GF-D8 (cell line): ENCODE measurements at places on chromosomes 3 and 15.
A peak's percentile ranks its signal among the peaks of the same experiment; 100 is the strongest.

- DNase-seq: no peak
Measured at GRCh38 chr3:134350266-134350665, 24.0 kb downstream of the AMOTL2 start.

DNA sequence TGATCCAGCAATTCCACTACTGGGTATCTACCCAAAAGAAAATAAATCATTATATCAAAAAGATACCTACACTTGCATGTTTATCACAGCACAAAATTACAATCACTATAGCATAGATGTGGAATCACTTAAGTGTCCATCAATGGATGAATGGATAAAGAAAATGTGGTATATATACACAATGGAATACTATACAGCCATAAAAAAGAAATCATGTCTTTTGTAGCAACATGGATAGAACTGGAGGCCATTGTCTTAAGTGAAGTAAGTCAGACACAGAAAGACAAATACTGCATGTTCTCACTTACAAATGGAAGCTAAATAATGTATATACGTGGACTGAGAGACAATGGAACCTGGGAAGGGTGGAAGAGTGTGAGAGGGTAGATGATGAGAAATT, 28.3 kb upstream of the PFN2 start:
- DNase-seq: no peak

DNA sequence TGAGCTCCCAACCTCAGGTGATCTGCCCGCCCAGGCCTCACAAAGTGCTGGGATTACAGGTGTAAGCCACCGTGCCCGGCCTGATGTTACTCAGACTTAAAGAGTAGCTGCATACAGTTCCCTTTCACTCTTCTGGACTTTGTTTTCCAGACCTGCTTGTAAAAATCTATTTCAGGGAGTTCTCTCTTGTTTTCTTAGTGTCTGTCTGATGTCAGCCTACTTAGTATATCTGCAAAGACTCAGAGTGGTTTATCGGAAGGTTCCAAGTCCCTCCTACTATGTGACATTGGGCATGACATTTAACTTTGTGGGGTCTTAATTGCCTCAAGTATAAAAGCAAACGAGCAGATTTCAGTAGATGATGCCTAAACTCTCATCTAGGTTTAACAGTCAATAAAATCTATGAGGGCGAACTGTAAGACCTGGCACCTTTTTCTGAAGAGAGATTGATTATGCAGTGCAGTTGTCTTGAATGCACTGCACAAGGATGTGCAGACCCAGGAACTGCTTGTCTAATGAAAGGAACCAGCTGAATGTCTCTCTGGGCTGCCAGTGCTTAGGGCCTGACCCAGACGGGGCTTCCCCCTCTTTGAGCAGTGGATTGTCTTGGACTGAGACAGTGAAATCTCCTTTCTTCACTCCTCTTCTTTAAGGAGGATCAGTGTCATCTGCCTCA, 301.4 kb downstream of the PTPRG start:
- DNase-seq: no peak

DNA sequence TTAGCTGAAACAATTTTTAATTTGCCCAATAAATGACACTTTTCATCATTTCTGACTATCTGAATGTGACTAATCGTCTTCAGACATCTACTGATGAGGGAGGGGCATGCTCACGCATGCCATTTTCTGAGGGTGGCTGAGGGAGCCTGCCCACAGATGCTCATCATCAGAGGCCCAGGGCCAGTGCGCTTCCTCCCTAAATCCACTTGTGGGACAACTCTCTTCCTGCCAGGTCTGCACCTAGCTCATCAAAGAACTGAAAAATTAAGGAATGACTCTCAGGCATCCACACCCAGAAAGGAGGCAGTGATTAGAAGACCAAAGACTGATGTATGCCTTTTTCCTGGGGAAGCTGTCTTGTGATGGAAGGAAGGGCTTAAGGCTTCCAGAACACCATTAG, 22.8 kb downstream of the RTP3 start:
- DNase-seq: no peak

DNA sequence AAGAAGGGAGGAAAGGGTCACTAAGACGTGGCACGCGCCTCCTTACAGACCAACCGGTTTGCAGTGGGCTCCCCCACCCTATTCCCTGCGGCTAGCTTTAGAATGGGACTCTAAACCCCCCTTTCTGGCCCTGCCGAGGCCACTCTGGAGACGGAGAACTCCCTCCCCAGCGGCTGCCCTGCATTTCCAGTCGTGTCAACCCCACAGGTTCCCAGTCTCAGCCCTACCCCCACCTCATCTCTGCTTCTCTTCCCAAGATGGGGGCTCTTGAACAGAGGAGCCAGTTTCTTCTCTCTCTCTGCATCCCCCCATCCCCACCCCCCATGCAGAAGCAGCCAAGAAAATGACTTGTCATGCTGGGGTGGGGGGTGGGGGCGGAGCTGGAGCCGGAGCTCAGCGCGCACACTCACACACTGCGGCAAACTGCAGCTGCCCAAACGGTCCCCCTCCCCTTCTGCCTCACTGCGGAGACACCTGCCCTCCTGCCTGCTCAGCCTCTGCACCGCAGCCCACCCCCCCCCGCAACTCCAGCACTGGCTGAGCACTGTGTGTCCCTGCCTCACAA, 871 bp downstream of the MAP1A start:
- DNase-seq: no peak

- no peak for DNase-seq
Measured at GRCh38 chr3:189363590-189364255, 192.0 kb downstream of the TPRG1 start.

- DNase-seq: no peak
Measured at GRCh38 chr15:80155001-80155377, 2.2 kb downstream of the FAH start.

DNA sequence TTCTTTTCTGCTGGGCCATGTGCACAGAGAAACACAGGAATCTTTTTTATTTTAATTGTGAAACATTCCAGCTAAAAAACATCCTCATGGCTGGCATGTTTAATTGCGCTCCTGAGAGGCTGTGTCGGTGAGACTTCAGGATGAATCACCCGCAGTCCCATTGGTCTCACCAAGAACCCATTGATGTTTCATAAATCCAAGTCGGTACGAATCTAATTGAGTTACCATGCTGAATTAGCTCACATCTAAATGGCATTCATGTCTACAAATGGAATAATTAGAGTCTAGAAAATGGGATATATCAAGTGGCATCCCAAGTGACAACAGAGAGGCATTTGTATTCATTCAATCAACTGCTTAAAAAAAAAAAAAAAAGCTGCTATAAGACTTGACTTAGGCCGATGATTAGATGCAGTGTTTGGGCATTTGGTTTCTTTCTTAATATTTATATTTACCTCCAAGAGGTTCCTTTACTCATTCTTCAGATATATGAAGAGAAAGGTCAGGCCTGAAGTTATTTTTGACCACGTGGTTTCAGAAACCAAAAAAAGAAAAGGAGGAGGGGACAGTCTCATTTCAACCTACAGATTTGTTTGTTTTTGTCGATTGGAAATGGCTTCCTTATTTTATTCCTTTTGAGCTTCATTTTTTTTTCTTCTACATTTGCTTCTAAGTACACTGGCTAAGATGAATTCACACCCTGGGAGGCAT, 79.1 kb upstream of the FOXB1 start:
- no peak for DNase-seq

DNA sequence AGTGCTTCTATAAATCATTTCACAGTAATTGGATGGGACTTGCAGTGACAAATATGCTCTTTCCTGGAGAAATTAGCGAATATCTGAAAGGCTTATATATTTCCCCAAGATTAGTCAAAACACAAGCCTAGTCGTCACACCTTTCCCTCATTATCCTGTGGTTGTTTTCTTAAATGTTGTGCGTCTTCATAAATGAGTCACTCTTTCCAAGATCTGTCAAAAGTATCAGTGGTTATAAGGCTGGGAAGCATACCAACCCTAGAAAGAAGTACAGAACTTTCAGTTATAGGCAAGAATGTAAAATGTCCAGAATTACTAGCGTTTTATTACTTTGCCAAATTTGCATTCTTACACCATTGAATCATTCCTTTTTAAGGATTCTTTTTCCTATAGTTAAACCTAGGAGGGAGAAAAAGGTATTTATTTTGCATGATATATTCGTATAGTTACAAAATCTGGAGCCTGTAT, 33.6 kb downstream of the TMEM212 start:
- DNase-seq: no peak

- no peak for DNase-seq
Measured at GRCh38 chr3:63818282-63819150, 583 bp upstream of the C3orf49 start.

DNA sequence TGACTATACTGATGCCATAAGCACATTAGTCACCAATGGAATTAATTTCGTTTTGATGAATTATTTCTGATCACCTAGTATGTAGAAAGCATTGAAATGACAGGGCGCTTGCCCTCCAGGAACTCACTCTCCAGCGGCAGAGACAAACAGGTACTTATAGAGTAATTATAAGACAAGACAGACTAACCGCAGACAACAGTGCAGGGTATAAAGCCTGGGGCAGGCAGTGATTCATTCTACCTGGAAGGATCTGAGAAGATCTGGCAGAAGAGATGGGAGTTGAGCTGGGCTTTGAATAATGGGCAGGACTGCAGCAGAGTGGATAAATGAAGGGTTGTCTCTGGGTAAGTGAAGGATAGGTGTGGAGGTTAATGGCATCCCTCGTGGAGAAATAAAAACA, 331.8 kb downstream of the FGF12 start:
- no peak for DNase-seq

GRCh38 chr3:139732729-139733128, 55.0 kb upstream of the NMNAT3 start:
- DNase-seq: no peak

DNA sequence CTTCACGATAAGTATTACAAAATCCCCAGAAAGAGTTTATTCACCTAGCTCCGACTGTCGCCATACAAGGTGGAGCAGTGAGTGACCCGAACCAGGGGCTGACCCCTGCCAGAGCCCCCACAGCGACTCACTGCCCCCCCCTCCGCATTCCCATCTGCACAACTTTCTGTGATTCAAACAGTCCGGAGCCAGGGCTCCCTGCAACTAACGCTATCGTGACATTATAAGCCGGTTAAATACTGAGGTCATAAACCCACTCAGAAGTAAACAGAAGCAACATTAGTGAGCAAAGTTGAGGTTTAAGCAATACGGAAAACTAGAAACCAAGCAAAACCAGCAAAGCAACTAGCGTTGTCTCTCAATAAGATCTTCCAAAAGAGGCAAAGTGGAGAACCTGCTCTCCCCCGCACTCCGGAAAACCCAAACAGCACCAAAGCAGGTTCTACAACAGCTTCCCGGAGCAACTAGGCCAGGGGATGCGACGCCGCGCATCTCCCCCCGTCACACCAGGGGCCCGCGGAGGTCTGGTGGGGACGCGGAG, 642 bp downstream of the SCAP start:
- DNase-seq: no peak

- no peak for DNase-seq
Measured at GRCh38 chr3:71332813-71333212, 250.7 kb downstream of the FOXP1 start.

DNA sequence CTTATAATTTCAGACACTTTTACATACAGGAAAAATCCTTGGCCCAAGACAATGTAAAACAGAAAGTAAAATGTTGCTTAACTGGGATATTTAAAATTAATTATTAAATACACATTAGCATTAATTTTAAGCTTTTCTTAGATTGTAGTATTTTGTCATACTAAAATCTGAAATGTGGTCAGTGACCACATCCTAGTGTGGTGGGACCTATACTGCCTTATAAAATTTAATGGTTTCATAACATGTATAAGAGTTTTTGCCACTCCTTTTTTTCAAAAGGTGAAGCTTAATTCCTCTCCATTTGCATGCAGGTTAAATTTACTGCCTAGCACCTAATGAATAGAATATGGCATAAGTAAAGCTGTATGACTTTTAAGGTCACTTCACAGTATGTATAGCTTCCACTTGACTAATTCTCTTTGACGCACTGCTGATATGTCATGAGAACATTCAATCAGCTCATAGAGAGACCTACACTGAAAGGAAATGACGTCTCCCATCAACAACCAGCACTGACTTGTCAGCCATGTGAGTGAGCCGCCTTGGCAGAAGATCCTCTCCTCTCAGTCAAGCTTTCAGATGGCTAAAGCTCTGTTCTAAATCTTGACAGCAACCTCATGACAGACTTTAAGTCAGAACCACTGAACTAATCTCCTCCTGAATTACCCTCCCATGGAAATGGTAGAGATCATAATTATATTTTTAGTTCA, 847.8 kb downstream of the SI start:
- no peak for DNase-seq

GRCh38 chr3:64080616-64081234, 57.4 kb upstream of the PSMD6 start:
- DNase-seq: no peak

GRCh38 chr3:153209596-153209995, 47.6 kb downstream of the RAP2B start:
- DNase-seq: peak; percentile 19

DNA sequence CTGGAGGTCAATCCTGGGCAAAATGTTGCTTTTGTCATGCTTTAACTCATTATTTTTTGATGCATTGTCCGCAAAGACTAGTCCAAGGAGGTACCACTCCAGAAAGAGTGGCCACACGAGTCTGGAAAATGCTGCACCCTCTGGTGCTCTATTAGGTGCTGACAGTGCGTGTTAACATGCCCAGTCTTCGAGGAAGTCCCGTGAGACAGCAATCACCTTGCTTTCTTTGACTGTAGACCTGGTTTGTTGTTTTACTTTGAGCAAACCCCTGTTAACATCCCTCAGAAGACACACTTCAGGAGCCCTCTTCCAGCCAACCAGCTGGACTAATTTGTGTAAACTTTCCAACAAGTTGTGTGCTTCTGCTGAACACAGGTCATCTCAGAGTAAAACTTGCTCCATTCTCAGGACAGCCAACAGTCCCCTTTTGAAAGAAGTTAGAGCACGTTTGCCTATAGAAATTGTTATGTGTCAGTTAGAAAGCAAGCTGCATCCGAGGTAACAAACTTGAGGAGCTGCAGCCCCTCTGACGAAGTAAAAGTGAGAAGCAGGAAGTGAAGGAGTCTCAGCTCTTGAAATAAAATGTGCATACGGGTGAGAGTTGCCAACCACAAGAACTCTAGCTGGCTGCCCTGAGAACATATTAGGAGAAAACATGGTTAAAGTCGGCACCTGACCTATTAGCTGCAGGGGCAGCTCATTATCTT, 205.0 kb downstream of the LPP start:
- no peak for DNase-seq

- DNase-seq: peak; percentile 55
Measured at GRCh38 chr3:31534065-31534425, 1.3 kb downstream of the STT3B start.

GRCh38 chr15:46420990-46421389, 786.2 kb downstream of the SQOR start:
- DNase-seq: no peak

DNA sequence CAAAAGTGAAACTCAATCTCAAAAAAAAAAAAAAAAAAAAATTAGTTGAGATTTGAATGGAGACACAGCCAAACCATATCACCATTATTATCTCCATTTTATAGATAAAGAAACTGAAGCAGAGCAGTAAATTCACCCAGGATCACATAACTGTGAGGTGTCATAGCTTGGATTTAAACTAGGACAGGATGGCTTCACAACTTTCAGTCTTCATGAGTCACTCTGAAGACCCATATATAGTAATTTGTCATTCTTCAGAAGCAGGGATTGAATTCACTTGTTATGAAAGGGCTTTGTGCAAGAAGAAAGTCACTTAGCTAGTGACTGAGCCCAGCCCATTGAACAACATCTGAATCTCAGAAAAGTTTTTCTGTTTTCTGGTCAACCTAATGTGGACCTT, 60.5 kb upstream of the LRIG1 start:
- no peak for DNase-seq

GRCh38 chr3:115710799-115711198, 87.5 kb downstream of the GAP43 start:
- DNase-seq: no peak

- DNase-seq: no peak
Measured at GRCh38 chr3:158804441-158804840, 2.6 kb downstream of the MFSD1 start.
